Cerebellum (tissue), 4 donors: ENCODE measurements at places on chromosomes 3 and 15.
A peak's percentile ranks its signal among the peaks of the same experiment; 100 is the strongest.

DNA sequence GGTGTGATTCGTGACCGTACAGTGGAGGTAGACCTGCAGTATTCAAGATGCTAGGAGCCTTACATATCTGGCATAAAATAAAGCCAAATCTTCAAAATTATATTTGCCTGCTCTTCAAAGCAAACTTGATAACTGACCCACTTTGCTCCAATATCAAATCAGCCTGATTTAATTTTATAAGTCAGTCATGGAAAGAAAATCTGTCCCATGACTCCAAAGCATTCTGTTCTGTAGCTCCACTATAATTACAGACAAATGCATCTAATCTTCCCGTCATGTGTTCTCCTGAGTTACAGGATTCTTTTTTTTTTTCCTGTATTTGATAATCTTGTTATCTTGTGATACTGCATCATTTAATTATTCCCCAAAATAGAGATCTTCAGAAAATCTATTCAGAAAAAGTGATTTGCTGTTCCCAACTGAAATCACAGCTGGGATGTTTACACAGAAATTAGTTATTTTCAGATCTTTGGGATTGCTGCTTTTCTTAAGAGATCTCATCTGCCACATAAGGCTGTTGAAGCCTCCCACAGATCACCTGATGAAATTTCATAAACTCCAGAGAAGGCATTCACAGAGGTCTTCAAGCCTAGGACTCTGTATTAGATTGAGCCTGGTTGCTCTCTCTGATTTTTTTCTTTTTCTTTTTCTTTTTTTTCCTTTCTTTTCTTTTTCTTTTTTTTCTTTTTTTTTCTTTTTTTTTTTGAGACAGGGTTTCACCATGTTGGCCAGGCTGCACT lies 27.2 kb downstream of the TIMP4 start:
- no peak for DNase-seq

DNA sequence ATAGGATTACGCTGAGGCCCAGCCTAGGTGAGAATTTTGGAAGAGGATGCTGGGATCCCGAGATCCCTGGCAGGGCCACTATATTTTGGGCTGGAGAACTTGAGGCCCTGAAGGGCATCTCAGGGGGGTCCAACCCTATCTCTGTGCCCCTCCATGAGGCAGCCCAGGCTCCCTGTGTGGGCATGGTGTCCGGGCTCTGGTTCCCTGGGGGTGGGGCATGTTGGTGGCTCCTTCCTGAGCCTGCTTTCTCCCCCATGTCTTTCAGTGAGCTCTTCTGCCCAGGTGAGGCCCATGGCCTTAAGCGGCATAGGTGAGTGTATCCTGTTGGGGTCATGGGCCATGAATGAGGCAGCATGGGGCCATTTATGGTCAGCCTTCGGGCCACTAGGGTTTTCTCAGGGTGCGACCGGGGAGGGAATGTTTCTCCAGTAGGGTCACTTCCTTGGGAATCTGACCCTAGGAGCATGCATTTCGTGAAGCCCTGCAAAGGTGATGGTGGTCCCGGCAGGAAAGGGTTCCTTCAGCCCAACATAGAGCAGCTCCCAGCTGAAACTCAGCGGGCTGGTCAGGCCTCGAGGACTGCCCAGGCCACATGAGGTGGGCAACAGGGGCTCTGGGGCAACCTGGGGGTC lies 191.3 kb downstream of the UBE3A start:
- no peak for DNase-seq

GRCh38 chr3:158312560-158313141 lies 202.8 kb downstream of the RSRC1 start:
- no peak for DNase-seq

DNA sequence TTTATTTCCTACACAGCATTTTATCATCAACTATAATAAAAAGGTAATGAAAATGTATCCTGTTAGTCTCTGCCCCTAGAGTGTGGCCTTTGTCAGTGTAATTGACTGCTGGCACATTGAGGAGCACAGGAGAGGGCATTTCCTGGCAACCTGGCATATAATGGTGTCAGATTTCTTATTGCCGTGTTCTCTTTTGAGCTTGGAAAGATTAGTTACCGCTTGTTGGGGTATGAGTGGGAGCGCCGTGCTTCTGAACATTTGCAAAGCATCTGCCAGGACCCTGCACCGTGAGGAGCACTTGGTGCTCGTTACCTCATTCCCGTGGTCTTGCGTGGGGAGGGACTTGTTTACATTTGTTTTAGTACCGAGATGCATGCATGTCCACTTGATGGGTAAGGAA lies 124.4 kb downstream of the PTPRG start:
- DNase-seq: no peak

- DNase-seq: no peak
Measured at GRCh38 chr3:101938262-101938847, 89.0 kb downstream of the NFKBIZ start.

DNA sequence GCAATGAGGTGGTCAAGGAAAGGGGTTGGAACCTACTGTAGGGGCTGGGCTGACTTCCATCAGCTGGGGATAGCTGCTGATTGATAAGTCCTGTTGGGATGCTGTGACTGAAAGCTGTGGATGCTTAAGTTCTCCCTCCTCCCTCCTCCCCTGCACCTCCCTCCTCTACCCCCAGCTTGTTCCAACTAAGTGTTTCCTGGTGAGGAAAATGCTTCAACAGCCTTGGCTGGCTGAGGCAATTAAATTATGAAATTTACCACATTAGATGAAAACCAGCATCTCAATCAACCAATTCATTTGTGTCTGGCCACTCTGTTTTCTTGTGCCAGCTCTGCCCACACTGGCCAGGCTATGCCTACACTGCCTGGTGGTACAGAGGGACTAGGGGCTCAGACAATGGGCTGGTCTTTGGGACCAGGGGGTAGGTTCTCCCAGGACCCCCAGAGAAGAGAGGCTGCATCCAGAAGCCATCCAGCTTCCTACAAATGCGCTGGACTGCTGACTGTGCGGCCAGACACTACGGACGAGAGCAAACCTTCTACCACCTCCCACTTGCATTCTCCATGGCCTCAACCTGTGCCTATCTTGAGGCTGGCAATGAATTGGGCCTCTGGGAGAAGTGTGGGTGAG lies 2.5 kb downstream of the KLHL25 start:
- no peak for DNase-seq

DNA sequence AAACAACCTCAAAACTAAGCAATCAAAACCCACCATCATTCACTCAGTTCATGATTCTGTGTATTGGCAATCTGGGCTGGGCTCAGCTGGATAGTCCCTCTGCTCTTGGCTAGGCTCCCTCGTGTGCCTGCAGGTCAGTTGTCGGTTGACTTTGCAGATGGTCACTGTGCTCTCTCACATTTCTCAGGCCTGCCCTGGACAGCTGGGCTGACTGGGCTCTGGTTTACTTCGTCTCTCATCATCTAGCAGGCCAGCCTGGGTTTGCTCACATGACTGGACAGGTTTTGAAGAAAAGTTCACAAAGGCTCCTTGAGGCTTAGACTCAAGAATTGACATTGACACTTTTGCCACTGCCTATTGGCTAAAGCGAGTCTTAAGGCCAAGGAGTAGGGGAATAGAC lies 105.0 kb upstream of the CTNNB1 start:
- DNase-seq: peak; percentile 7

DNA sequence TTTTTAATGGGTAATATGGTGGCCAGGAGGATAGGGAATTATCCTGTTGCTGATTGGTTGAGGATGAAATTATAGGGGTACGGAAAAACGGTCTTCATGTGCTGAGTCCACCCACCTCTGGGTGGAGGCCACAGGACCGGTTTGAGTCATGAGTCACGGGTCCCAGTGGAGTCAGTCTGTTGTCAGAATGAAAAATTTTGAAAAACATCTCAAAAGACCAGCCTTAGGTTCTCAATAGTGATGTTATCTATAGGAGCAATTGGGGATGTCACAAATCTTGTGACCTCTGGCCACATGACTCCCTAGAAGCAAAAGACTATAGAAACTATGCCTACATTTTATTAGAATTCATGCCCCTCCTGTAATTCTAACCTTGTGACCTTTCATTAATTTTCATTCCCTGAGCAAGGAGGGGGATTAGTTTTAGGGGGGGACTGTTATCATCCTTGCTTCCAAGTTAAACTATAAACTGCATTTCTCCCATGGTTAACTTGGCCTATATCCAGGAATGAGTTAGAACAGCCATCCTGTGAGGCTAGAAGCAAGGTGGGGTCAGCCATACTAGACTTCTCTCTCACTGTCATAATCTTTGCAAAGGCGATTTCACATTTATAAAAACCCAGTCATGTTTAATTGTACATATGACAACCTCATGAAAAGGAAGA lies 101.2 kb downstream of the TCF12 start:
- no peak for DNase-seq

- DNase-seq: no peak
Measured at GRCh38 chr3:88816445-88816844, 291.0 kb upstream of the EPHA3 start.

- DNase-seq: no peak
Measured at GRCh38 chr3:191139736-191140135, 59.3 kb upstream of the OSTN start.

GRCh38 chr3:3015185-3016089 lies 94.7 kb downstream of the IL5RA start:
- peak; percentile 70 for DNase-seq

- DNase-seq: no peak
Measured at GRCh38 chr15:98703126-98703685, 54.9 kb downstream of the IGF1R start.

- DNase-seq: no peak
Measured at GRCh38 chr3:54296531-54296930, 174.2 kb downstream of the CACNA2D3 start.

- no peak for DNase-seq
Measured at GRCh38 chr3:43191116-43191515, 85.2 kb upstream of the POMGNT2 start.
